GM23248 (cell line): ENCODE measurements at places on chromosomes 13 and 19. TPM values are rescaled to one million over a fixed set of nuclear protein-coding genes. Genes with fewer than 3 reads are reported as not detected.

Gene ZNF284
- 1.9 and 2.9 TPM in 2 replicates for total RNA-seq

Gene EID2B
- 3.4 and 3.9 TPM in 2 replicates for total RNA-seq

Gene CLPTM1
- total RNA-seq, result 40.5 and 42.5 TPM in 2 replicates

Gene KRTDAP
- total RNA-seq, result not detected in 2 replicates

Gene ZNF154
- 2.0 and 2.2 TPM in 2 replicates for total RNA-seq

Gene U2AF1L4
- 10.7 and 18.8 TPM in 2 replicates for total RNA-seq

Gene SHC2
- not detected in 2 replicates for total RNA-seq

Gene ZNF229
- total RNA-seq, result 11.7 and 38.2 TPM in 2 replicates

Gene CCL25
- total RNA-seq, result not detected in 2 replicates

Gene SIGLEC12
- total RNA-seq, result not detected in 2 replicates

Gene CYP4F8
- not detected in 2 replicates for total RNA-seq

Gene CIC
- 17.5 and 22.3 TPM in 2 replicates for total RNA-seq

GRCh38 chr19:7444042-7444441 lies 44.8 kb downstream of the PEX11G start:
- DNase-seq, result no peak

DNA sequence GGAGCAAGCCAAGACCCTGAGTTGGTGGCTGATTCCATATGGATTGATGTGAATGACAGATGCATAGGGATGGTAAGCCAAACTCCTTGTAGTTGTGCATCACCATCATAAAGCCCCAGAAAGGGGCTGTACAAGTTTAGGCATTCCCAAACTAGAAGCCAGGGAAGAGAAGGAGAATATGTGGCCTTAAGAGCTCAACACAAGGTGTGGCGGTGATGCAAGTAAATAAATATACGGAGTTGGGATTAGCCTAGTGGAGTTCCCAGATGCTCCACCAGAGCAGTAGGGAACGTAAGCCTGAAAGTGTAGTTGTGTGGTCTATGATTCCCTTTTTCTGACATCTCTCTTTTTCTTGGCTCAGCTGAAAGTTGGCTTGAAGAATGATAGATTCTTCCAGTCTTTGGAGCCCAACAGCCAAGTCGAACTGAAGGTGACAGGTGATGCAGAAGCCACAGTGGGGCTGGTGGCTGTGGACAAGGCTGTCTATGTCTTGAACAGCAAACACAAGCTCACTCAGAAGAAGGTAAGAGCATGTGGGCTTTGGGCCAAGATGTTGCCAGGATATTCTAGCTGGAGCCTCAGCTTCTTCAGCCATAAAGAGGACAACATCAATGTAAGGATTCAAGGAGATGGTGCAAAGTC lies 30.1 kb downstream of the RDH8 start:
- DNase-seq, result peak; percentile 60

DNA sequence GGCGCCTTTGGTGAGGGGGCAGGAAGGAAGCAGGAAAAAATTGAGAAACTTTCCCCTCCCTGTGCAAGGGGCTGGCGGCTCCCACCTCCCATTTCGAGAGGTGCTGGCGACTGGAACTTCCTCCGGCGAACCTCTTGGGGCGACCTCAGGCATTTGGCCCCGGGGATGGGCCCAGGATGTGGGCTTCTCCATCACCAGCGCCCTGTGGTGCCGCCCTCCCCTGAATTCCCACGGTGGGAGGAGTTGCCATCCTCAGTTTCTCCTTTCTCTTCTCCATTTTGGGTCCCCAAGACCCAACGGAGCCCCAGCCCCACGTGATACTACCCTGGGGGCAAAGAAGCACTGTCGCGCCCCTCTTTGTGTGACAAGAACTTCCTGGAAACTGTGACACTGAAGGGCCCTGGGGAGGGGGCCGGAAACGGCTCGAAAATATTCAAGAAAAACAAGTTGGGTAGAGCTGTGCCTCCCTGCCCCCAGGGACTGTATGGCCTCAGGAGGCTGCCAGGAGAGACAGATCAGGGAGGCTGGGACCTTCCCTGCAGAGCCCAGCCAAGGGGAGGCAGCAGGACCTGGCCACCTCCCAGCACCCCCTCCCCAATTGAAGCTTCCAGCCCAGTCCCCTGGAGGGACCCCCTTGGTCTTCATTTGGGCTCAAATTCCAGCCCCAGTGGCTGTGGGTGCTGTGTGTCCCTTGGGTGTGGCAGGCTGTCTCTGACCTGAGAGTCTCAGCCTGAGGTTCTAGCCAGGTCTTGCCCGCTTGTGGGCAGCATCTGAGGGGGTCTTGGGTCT lies 16.2 kb upstream of the AP1M2 start:
- no peak for DNase-seq

- DNase-seq, result no peak
These were observed 2.0 kb downstream of the RAB8A start for GRCh38 chr19:16113727-16114126.

GRCh38 chr19:18366021-18366435 lies 19.9 kb upstream of the GDF15 start:
- peak; percentile 24 for DNase-seq

- peak; percentile 55 for DNase-seq
These were observed 2.5 kb downstream of the KDM4B start for GRCh38 chr19:4971424-4971793.

- no peak for DNase-seq
These were observed 53.2 kb downstream of the EPS15L1 start for GRCh38 chr19:16418597-16418962.

GRCh38 chr19:48258350-48258749 lies 2.6 kb upstream of the CARD8 start:
- no peak for DNase-seq

- peak; percentile 70 for DNase-seq
These were observed 79.2 kb upstream of the C13orf46 start for GRCh38 chr13:114053026-114053425.

- no peak for DNase-seq
These were observed 7.9 kb upstream of the MAB21L1 start for GRCh38 chr13:35484384-35484783.

- DNase-seq, result no peak
These were observed 39.1 kb downstream of the ACTN4 start for GRCh38 chr19:38686530-38686888.

DNA sequence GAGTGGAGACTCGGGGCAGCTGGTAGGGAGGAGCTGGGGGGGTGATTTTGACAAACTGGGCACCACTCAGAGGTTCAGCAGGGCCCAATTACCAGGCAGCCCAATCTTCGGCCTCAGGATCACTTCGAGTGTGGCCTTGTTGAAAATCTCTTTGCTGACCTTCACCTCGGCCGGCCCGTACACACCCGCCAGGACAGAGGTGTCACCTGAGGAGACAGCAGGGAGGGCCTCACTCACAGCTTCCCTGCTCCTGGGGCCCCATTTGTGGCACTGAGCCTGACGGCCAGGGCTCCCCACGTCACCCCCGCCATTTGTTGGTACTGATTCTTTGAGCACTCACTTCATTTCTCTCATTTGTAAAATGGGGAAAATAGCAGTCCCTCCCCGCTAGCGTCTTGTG lies 4.4 kb downstream of the EXOSC5 start:
- no peak for DNase-seq

DNA sequence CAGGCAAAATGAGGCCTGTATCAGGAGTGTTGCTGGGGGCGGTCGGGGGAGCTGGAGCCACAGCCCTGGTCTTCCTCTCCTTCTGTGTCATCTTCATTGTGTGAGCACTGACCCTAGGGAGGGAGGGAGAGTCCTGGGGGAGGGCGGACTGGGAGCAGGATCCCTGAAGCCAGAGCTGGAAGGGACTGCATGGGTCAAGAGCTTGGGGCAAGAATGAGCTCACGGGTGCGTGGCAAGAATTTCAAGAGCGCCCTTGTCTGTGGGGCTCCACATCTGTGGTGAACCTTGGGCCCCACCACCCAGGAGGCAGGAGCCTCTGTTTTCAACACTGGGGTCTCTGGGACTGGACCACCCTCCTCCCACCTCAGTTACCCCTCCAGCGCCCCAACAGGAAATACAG lies 4.7 kb downstream of the SIGLEC7 start:
- DNase-seq, result no peak

DNA sequence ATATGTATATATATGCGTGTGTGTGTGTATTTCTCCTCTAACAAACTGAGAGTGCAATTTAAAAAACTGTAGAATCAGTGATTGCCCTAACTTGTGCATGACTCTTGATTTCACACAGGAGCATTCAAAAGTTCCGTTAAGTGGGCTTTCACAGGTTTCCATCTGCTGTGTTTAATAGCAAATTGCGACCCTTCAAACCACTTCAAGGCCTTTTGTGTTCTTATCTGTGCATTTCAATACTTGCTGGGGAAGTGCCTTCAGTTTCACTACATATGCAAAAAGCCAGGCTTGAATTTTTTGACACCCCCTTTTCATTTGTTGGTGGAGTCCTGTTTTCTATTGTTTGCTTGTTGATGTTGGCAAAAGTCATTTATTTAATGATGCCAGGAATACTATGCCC lies 158.0 kb downstream of the TM9SF2 start:
- no peak for DNase-seq

DNA sequence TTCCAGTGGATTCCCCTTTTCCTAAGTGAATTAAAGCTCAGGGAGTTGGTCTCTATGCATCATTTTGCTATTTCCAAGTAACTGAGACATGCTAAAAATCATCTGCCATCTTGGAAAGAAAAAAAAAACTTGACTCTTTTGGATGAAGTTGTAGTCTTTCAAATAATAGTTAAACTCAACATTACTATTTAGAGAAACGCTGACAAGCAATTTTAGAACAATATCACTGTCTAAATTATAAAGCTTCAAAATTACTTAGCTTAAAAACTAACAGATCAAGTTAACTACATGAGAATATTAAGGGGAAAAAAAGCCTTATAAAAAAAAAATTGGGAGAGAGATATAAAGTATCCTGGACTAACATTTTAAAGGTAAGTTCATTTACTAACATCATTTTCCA lies 68.5 kb downstream of the STOML3 start:
- DNase-seq, result no peak

DNA sequence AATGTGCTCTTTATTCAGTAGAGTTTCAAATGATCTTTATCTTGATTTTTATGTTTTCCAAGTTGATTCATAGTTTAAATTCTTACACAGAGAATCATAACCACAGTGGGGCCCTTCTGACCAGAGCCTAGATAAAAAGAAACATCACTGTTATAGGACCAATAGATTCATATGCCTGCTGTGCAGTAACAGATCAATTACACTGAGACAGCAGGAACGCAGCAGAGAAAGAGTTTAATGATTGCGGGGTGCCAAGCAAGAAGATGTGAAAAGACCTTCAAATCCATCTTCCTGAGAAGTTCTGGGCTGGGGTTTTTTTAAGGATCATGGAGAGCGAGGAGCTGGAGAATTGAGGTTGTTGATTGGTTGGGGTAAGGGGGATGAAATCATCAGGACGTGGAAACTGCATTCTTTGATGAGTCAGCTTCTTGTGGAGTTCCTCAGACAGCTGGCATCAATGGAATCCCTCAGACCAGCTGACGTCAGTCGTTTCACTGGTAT lies 346.6 kb downstream of the TBC1D4 start:
- DNase-seq, result peak; percentile 97

GRCh38 chr19:29393915-29394460 lies 131.8 kb upstream of the VSTM2B start:
- no peak for DNase-seq

GRCh38 chr13:49357694-49358093 lies 86.2 kb downstream of the CAB39L start:
- DNase-seq, result peak; percentile 87

DNA sequence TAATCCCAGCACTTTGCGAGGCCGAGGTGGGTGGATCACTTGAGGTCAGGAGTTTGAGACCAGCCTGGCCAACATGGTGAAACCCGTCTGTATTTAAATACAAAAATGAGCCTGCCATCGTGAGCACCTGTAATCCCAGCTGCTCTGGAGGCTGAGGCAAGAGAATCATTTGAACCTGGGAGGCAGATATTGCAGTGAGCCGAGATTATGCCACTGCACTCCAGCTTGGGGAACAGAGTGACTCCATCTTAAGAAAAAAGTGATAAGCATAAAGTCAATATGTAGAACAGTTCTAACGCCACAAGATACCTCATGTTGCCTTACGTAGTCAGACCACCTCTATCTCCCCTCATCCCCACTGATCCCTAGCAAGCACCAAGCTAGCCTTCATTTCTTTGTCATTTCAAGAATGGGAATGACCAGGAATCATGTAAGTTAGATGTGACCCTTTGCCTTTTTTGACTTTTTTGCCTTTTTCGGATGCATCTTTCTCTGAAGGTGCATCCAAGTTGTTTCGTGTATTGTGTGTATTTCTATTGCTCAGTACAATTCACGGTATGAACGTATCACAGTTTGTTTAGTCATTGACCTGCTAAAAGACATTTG lies 6.4 kb downstream of the RPL21 start:
- DNase-seq, result no peak

DNA sequence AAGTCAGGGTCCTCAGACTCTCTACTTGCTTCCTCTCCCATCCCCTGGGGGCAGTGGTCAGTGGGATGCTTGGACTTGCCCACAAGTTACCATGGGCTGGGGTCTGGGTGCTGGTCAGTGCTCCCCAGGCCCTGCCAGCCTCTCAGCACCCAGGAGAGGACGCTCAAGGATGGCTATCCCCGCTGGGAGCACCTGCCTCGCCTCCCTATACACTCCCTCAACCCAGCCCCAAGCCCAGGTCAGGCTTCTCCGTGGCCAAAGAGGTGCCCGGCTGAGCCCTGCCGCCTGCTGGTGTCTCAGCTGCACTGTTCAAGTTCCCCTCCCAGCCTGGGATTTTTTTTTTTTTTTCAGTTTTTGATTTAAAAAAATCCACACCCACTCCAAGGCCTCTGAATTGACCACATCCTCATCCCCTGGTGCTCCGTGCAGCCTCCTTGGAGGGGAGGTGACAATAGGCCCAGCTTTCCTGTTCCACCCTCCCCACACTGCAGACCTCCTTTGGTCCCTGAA lies 10.8 kb downstream of the F2RL3 start:
- peak; percentile 37 for DNase-seq

GRCh38 chr13:27172495-27172842 lies 858 bp upstream of the USP12 start:
- DNase-seq, result peak; percentile 78

GRCh38 chr19:31220540-31220939 lies 128.7 kb downstream of the TSHZ3 start:
- no peak for DNase-seq

- peak; percentile 39 for DNase-seq
These were observed 1.2 kb downstream of the POLR2E start for GRCh38 chr19:1093811-1094553.

DNA sequence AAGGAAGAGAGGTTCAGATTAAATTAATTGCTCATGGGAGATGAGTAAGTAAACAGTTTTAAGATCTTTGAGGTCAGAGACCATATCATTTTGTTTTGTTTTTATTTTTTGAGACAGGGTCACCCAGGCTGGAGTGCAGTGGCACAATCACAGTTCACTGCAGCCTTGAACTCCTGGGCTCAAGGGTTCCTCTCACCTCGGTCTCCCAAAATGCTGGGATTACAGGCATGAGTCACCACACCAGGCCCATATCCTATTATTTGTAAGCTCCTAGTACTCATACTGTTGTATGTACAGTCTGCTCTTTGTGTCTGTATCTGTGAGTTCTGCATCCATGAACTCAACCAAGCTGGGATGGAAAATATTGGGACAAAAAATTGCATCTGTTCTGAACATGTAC lies 6.0 kb upstream of the RASL11A start:
- peak; percentile 29 for DNase-seq

- peak; percentile 39 for DNase-seq
These were observed 249.6 kb downstream of the TSHZ3 start for GRCh38 chr19:31099515-31100205.

- peak; percentile 70 for DNase-seq
These were observed 11.1 kb downstream of the ZC3H13 start for GRCh38 chr13:46041419-46041839.
